ENCODE measurements at places on chromosomes 2 and 18.

GRCh38 chr18:38792731-38793130 is 1227.1 kb upstream of the CELF4 start:
- no peak for DNase-seq

GRCh38 chr2:65586516-65586915 is 154.1 kb upstream of the SPRED2 start:
- DNase-seq, result no peak

DNA sequence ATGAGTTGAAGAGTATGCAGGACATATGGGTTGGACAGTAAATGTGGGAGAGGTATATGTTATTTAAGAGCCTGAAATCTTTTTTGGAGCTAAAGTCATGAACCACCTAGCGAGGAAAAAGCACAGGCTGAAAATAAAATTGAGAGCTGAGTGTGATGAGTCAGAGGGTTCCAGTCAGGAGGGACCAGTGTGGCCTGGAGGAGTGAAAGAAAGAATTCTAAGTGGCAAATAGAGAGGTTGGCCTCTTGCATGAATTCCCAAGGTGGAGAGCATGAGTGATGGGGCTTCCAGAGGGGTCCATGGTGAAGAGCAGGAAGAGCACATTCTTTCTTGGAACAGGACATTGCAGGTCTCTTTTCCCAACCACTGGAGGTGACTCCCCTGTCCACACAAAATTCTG is 282.6 kb downstream of the TDRD15 start:
- DNase-seq, result no peak

- DNase-seq, result no peak
Observed at GRCh38 chr18:3329471-3329870, 67.5 kb downstream of the MYL12B start.

DNA sequence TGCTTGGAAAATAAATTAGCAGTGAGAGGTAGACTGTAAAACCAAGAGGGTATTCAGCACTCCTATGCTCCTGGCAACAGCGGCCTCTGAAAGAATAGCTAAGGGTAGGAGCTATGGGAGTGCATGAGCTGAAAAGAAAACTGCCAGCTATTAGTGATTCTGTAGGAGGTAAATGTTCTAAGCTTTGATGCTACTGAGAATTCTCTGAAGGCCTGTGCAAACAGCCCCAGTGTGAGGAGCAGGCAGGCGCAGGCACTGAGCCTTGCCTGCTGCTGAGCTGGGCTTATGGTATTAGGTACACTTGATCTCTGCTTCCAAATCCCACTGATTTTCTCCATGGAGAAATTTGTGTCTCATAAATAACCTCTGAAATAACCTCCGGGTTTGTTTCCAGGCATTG is 86.7 kb downstream of the NYAP2 start:
- DNase-seq, result no peak

- DNase-seq, result no peak
Observed at GRCh38 chr2:109382951-109383350, 230.8 kb downstream of the SEPTIN10 start.

DNA sequence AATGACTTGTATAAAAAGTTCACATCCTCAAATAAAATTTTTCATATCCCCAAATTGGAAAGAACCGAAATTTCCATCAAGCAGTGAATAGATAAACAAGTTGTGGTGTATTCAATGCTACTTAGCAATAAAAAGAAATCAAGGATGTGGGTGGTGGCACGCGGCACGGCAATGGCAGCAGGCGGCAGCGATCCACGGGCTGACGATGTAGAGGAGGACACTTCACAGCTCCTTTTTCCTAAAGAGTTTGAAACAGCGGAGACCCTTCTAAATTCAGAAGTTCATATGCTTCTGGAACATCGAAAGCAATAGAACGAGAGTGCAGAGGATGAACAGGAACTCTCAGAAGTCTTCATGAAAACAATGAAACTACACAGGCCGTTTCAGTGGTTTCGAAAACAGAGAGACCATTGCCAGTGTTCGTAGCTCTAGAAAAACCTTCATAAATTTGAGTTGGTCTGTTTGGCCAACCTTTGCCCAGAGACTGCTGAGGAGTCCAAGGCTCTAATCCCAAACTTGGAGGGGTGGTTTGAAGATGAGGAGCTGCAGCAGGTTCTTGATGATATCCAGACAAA is 9.8 kb upstream of the IL36A start:
- DNase-seq, result no peak

GRCh38 chr2:39593439-39594393 is 72.0 kb upstream of the TMEM178A start:
- DNase-seq, result peak; percentile 23

DNA sequence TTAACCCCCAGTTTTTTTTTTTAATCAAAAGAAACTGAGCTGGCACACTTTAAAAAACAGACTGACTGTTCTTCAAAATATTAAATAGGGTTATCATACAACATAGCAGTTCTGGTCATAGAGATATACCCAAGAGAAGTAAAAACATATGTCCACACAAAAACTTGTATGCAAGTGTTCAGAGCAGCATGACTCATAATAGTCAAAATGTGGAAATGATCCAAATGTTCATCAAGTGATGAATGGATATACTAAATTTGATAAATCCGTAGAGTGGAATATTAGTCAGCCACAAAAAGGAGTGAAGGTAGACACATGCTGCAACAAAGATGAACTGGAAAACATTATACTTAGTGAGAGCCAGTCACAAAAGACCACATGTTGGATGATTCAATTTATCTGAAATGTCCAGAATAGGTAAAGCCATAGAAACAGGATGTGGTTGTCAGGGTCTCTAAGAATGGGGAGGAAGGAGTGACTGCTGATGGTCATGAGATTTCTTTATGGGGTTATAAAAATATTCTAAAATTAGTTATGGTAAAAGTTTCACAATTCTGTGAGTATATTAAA is 5.1 kb downstream of the SMIM21 start:
- DNase-seq, result no peak

- DNase-seq, result no peak
Observed at GRCh38 chr18:52813635-52814416, 473.8 kb downstream of the DCC start.

DNA sequence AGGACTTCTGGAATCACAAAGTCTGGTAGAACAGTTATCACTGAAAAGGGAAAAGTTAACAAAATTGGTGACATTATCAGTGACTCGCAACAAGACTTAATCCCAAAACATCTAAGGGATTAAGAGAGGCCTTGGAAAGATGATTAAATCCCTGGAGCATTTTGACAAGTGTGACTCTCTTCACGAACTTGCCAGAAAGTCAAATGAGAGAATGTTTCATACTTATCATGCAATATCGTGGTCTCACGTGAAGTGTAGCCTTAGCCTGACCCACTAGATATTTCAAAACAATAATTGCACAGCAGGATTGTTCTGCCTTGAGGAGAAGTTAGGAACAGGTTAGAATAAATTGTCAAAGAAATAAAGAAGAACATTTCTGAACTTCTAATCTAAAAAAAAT is 104.5 kb downstream of the COL6A3 start:
- no peak for DNase-seq

GRCh38 chr2:27885234-27885633 is 5.0 kb downstream of the RBKS start:
- DNase-seq, result no peak

GRCh38 chr2:131112529-131112928 is 7.4 kb downstream of the PLEKHB2 start:
- DNase-seq, result no peak

GRCh38 chr2:54107903-54108615 is 7.4 kb upstream of the ACYP2 start:
- DNase-seq, result peak; percentile 40

DNA sequence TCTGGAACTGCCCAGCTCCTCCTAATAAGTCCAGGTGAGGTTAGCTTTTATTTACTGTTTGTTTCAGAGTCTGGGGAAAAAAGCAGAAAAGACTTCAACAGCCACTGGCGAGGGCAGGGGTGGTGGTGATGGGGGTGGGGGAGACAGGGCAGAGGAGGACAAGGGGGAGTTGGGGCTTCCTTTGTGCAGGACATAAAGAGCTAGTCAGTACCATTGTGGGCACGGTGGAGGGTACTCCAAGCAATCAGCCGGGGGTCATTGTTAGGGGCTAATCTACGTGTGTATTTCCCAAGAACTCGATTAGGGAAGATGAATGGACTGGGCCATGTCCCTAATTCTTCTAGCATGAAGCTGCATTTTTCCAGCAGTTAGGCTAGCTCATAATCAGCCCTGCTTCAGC is 2.8 kb upstream of the RAX start:
- DNase-seq, result no peak

- no peak for DNase-seq
Observed at GRCh38 chr18:40944576-40944975, 1010.5 kb upstream of the PIK3C3 start.

DNA sequence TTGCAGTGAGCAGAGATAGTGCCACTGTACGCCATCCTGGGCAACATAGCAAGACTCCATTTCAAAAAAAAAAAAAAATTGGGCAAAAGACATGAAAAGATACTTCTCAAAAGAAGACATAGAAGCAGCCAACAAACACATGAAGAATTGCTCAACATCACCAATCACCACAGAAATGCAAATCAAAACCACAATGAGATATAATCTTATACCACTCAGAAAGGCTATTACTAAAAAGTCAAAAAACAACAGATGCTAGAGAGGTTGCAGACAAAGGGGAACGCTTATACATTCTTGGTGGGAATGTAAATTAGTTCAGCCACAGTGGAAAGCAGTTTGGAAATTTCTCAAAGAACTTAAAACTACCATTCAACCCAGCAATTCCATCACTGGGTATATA is 43.1 kb upstream of the CHAC2 start:
- no peak for DNase-seq

GRCh38 chr2:199460101-199460671 is 2.4 kb upstream of the SATB2 start:
- no peak for DNase-seq

- no peak for DNase-seq
Observed at GRCh38 chr2:175362331-175362730, 180.8 kb upstream of the ATP5MC3 start.

GRCh38 chr2:121098556-121098955 is 186.4 kb downstream of the TFCP2L1 start:
- DNase-seq, result no peak

DNA sequence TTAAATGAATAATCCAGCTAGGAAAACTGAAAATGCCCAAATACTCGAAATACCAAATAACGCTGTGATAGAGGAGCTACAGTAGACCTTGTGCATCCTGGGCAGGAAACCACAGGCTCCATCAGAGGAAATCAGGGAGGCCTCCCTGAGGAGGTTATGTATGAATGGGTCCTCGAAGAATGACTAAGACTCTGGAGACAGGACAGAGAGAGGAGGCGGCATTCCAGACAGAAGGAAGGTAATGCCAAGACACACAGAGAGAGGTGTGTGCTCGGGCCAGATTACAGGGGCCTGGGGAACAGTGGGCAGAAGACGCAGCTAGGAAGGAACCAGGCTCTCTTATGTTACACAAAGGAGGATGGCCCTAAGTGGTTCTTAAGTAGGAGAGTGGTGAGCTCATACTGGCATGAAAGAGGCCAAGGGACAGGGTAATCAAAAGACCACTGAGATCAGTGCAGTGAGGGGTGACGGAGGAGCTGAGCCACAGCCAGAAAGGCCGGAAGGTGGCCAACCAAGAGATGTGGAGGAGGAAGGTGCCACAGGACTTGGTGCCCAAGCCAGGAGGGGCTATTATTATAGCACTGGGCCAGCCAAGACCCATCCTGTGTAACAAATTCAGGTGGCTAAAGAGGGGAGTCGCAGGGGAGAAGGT is 9.9 kb downstream of the ST3GAL5 start:
- no peak for DNase-seq

DNA sequence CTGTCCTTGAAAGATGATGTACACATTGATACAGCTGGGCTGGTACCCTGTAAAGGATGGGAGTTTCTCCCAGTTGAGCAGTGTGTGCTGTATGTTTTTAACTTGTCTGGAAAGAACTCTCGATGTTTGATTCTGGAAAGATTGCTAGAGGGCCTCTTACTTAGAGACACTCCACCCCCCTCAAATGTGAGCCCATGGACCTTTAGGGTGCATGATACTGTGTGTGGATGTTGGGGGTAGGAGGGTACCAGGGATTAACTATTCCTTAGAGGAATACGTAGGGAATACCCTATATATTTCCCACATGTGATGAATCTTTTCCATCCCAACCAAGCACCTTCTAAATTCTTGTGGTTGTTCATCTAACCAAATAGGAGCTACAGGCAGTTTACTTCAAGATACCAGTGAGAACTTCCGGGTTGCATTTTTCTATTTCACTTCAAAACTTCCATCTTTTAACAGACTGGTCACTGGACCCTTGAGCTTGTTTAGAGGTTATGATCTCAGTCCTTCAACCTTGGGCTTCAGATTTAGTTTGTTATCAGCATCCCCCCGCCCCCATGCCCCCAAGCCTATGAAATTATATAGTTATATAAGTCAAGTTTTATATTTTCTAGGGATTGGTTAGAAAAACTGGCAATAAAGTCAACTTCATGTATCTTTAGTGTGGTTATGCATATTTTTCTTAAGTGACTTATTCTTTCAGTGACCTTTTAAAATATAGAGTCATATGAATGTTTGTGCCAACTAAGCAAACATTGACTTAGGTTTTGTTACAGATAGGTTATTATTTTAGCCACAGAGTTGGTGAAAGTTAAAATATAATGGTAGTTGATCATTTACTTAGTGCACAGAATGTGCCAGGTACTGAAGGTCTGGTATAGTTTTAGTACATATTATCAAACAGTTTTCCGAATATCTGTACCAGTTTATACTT is 18.2 kb downstream of the AFTPH start:
- DNase-seq, result no peak

GRCh38 chr2:12584338-12584737 is 132.4 kb upstream of the TRIB2 start:
- no peak for DNase-seq

Data from midbrain (tissue), 1 donor.